Ecto neural progenitor cell (in vitro differentiated cells): ENCODE measurements at places on chromosomes 16 and 17.
A peak's percentile ranks its signal among the peaks of the same experiment; 100 is the strongest.

DNA sequence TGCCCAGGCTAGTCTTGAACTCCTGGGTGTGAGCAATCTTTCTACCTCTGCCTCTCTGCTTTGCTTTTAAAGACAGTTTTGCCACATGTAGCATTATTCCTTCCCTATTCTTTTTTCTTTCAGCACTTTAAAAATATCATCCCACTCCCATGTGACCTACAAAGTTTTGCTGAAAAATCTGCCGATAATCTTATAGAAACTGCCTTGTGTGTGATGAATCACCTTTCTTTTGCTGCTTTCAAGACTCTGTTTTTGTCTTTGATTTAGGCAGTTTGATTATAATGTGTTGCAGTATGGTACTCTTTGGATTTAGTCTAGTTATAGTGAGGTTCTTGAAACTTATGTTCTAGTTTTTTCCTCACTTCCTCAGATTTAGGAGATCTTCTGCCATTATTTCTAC lies 142.0 kb upstream of the KIF2B start:
- no peak for DNase-seq

- no peak for DNase-seq
These were observed 175.9 kb upstream of the SALL1 start for GRCh38 chr16:51327001-51327400.

- DNase-seq = peak; percentile 91
These were observed at the start of gene SREBF1 for GRCh38 chr17:17836818-17837379. SREBF1 (minus strand) TSS chr17:17836986; CDS start chr17:17836817, 169 bp downstream.

DNA sequence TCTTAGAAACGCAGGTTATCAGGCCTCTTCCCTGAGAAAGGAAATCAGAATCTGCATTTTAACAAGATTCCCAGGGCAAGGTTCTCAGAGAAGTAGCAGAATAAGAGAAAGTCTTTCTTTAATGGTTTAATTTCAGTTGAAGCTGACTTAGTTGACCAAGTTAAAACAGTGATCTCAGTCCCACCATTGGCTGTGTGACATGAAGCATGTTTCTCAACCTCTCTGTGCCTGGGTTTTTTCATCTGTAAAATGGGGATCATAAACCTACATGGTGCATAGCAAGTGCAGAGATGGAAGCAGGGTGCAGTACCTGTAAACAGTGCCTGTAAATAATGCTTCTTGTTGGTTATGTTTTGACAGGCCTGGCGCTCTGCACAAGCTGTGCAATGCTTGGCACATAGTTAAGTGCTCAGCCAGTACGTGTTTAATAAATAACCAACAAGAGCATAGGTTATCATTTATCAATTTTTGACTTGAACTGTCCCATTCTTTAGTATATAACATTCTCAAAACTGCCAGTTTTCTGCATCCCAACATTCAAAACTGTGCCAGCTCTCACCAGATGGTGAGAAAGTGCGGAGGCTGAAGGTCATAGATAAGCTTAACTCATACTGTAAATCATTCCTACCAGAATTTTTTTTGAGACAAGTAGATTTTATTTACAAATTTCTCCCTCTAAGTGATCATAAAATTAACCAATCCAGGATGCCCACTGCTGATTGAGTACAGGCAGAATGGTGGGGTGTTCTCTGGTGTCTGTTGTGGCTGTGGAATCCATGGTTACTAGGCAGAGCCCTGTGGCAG lies 6.9 kb downstream of the C17orf67 start:
- no peak for DNase-seq

DNA sequence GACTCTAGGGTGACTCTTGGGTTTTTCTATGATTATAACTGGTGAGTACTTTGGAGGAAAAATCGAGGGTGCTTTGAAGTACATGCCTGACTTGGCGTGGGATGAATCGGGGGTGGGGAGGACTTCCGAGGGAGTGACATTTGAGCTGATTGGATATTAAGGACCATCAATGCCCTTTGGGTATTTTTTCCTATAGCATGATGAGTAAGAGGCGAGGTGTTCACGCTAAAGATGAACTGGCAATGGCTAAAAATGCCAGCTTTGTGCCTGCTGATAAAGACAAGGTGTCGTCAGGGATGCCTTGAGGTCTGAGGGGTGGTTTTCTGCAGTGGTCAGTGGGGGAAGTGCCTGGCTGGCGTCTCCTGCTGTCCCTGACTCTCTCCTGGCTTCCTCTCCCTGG lies 25.3 kb downstream of the USP43 start:
- DNase-seq = no peak

DNA sequence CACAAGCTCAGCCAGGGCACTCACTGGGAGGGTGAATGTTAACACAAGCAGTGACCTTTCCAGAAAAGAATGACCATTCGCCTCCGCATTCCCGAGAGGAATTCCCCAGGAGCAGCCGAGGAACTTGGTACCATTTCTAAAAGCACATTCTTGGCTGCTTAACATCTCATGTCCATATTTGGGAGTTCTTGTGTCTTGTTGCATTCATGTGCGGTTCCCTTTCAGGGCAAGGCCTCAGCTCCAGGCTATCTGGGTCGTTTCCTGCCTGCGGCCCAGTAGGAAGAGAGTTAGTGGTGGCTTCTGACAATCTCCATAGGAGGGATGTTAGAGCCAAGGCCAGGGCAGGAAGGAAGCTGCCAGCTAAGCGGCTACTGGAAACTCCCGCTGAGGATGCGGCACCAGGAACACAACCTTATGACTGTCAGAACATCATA lies 27.8 kb upstream of the MEAK7 start:
- peak; percentile 70 for DNase-seq

DNA sequence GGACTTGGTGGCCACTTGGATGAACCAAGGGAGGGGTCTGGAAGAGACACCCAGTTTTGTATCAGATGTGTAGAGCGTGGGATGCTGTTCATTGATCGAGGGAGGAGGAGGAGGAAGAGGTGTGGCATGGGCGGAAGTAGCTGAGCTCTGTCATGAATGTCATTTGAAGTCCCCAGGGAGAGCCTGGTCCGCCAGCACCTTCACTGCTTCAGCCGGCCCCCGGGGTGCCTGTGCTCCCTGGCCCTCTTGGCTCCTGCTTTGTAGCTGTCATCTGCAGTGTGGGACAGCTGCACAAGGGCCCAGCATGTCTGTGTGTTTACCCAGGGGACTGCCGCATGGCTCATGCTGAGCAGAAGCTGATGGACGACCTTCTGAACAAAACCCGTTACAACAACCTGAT lies 75.4 kb upstream of the RBL2 start:
- DNase-seq = no peak

- no peak for DNase-seq
These were observed 126.2 kb downstream of the FOXL1 start for GRCh38 chr16:86704516-86704915.

GRCh38 chr17:14469971-14470370 lies 169.1 kb downstream of the HS3ST3B1 start:
- no peak for DNase-seq

- DNase-seq = no peak
These were observed 863 bp downstream of the ADPRM start for GRCh38 chr17:10698096-10698818.

DNA sequence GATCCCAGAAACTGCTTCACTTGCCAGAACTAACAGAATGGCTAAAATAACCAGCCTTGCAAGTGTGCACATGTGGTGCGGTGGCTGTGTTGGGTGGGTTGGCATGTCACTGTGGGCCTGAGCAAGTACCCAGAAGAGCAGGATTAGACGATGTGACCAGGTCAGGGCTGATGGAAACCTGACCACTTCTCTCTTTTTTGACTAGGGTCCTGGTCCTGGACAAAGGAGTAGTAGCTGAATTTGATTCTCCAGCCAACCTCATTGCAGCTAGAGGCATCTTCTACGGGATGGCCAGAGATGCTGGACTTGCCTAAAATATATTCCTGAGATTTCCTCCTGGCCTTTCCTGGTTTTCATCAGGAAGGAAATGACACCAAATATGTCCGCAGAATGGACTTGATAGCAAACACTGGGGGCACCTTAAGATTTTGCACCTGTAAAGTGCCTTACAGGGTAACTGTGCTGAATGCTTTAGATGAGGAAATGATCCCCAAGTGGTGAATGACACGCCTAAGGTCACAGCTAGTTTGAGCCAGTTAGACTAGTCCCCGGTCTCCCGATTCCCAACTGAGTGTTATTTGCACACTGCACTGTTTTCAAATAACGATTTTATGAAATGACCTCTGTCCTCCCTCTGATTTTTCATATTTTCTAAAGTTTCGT lies 16.7 kb downstream of the ANKRD40 start:
- no peak for DNase-seq

GRCh38 chr16:31502981-31503380 lies 5.2 kb downstream of the RUSF1 start:
- DNase-seq = no peak

DNA sequence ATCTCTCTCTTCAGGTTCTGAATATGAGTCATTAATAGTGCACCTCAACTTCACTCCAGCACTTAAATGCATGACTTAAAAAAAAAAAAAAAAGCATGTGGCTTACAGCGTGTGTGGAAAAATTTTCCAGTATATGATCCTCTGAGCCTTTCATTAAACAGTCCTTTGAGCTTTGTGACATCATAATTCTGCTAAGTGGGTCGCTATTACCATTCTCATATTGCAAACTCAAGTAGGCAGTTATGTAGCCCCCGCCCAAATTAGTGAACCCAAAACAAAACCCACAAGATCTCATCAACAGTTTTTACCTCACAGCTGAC lies 672 bp downstream of the CMTR2 start:
- no peak for DNase-seq

DNA sequence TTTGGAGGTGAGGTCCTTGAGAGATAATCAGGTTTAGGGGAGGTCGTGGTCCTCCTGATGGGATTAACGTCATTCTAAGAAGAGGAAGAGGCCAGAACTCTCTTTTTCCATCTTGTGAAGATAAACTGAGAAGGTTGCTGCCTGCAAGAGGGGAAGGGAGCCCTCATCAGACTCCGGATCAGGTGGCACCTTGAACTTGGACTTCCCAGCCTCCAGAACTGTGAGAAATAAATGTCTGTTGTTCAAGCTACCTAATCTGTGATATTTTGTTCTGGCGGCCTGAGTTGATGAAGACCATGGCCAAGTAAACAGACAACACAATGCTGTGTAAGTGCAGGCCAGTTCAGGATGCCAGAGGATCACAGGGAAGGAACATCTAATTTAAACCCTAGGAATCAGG lies 10.9 kb upstream of the PRKCB start:
- DNase-seq = no peak

GRCh38 chr16:10322723-10323527 lies 62.9 kb upstream of the ATF7IP2 start:
- DNase-seq = no peak

- no peak for DNase-seq
These were observed 60.5 kb upstream of the ZFHX3 start for GRCh38 chr16:73108195-73108963.

DNA sequence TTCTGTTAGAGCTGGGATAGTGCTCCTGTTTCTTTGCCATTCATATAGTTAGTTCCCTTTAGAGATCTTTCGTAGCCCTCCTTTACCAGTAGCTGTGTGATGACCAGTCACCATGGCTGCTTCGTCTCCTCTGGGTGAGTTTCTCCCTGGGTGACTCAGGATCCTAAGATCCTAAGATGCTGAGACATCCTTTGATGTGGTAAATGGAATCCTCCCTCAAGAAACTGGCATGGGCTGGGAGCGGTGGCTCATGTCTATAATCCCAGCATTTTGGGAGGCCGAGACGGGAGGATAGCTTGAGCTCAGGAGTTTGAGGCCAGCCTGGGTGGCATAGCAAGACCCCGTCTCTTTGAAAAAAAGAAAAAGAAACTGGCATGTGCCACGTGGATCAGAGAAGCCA lies 5.9 kb downstream of the PHAF1 start:
- DNase-seq = no peak

- DNase-seq = no peak
These were observed 363.5 kb upstream of the EEF2KMT start for GRCh38 chr16:5461141-5461540.

GRCh38 chr17:71472809-71473789 lies 647.7 kb upstream of the SOX9 start:
- peak; percentile 51 for DNase-seq

- no peak for DNase-seq
These were observed 79.8 kb downstream of the CMIP start for GRCh38 chr16:81524382-81524781.

DNA sequence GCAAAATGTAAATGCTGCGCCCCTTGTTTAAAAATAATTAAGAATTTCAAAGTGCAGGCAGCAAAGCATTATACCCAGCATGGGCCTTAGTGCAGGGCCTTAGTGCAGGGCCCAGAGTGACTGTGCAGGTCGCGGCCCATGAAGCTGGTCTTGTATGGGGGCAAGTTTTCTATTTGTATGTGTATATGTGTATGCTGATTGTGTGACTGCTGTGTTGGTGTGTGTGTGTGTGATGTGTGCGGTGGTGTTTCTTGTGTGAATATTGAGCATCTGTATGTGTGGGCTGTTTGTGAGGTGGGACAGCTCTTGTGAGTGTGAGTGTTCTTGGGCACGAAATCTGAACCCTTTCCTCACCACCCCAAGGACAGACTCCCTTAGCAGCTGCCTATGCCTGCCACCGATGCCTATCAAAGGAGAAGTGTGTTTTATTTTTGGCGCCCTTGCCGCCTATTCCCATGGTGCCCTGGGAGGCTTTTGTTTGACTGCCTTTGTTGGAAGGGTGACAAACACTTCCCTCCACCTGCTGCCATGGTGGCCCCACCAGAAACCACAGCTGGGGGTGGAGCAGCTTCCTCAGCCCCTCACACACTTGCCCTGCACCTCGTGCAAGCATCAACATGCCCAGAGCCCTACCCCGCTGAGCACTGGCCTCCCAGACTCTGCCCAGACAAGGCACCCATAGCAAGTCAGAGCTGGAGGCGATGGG lies 18.0 kb downstream of the CCR7 start:
- DNase-seq = peak; percentile 47

- no peak for DNase-seq
These were observed 116.5 kb downstream of the ANKFN1 start for GRCh38 chr17:56269556-56270389.

GRCh38 chr17:42774066-42774745 lies 957 bp downstream of the VPS25 start:
- DNase-seq = no peak

- no peak for DNase-seq
These were observed 3.9 kb upstream of the ALDH3A2 start for GRCh38 chr17:19644493-19645210.

DNA sequence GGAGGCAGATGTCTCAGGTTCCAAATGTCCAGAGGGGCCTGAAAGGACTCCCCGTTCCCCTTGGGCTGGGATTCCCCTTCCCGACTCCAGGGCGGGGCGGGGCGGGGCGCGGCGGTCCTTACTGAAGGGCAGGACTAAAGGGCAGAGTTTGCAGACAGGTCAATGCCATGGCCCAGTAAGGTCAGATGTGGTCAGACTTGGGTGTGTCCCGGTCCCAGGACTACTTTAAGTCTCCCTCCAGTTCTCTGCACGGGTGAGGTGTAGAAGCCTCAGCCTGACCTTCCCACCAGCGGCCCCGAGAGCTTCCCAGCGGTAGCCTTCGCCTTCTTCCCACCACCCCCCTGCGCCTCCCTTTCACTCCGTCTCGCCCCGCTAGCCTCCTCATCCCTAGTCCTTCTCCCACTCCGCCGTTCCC lies 532 bp downstream of the KDM6B start:
- no peak for DNase-seq

- no peak for DNase-seq
These were observed 2.6 kb downstream of the ACADVL start for GRCh38 chr17:7222093-7222971.
